CD8-positive, alpha-beta memory T cell (primary cell): ENCODE measurements at places on chromosomes 4 and X.

DNA sequence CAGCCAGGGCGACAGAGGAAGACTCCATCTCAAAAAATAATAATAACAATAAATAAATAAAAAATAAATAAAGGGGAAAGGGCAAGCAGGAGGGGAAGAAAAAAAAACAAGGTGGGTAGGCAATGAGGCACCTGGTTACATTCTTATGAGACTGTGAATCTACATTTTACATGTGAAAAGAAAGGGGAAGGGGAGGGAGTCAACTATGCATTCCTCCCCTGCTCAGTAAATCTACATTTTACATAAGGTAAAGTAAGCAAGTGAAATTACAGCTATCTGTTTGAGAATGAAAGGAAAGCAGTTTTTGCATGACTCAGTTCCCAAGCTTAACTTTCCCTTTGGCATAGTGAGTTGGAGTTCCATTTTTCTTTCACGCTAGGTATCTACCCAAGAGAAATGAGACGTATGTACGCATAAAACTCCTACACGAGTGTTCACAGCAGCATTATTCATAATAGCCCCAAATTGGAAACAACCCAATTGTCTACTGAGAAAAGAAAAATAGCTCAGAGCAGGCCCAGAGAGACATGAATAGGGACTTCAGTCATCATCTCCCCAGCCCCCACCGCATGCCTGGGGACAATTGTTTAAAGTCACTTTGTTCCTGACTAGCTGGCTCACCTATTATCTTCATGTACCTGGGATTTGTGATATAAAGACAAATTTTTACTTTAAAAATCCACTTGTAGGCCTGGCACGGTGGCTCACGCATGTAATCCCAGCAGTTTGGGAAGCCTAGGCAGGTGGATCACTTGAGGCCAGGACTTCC, 52.4 kb downstream of the DDX3X start:
- no peak for DNase-seq

- no peak for DNase-seq
Observed at GRCh38 chr4:119774840-119775239, 146.2 kb upstream of the PDE5A start.

DNA sequence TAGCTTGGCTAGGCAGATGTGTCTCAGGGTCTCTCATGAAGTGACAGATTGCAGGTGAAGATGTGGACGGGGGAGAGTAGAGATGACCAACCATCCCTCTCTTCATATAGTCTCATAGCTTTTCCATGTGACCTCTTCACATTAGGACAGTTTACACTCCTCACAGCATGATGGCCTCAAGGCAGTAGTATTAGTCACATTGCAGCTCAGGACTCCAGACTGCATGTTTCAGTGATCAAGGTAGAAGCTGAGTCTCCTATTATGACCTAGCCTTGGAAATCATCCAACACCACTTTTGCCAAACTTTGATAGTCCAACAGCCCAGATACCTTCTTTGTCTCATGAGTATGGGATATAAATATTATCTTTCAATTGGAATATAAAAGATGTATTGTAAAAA, 147.7 kb downstream of the GASK1B start:
- no peak for DNase-seq

- DNase-seq, result no peak
Observed at GRCh38 chr4:155241225-155241624, 32.8 kb downstream of the NPY2R start.

GRCh38 chrX:21295246-21295820, 78.9 kb upstream of the CNKSR2 start:
- no peak for DNase-seq

DNA sequence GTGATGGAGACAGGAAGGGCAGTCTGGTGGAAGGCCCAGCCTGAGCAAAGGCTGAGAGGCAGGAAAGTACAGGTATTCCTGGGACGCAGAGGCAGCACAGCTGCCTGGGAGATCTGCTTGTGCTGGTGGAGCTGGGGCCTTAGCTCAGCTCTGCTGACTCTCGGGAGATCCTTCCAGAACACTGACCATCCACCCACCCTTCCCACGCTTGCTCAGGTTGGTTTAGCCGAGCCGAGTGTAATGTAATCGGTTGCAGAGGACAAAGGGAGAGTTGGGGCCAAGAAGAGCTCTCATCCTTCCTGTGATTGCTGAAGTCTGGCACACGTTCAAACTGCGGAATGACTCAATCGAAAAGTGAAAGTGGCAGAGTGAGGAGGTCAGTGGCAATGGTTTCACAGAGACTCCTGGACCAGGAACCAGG, 43.1 kb upstream of the GPR78 start:
- no peak for DNase-seq

- no peak for DNase-seq
Observed at GRCh38 chr4:186169333-186169944, 21.9 kb upstream of the CYP4V2 start.

DNA sequence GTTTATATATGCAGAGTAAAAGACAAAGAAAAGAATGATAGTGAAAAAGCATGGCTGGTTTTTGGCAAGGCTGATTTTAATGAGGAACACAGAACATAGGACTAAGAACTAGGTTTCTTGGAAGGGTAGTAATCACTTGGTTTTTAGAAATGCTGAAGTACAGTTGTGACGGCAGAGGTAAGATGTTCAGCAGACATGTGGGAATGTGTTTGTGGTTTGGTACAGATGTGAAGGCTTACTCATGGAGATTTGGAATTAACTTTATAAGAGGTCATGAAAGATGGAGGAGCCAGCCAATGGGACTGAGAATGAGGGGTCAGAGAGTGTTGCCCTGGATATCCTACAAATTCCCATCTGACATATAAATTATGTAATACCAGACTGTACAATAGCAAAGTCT, 243.6 kb downstream of the NPFFR2 start:
- no peak for DNase-seq

DNA sequence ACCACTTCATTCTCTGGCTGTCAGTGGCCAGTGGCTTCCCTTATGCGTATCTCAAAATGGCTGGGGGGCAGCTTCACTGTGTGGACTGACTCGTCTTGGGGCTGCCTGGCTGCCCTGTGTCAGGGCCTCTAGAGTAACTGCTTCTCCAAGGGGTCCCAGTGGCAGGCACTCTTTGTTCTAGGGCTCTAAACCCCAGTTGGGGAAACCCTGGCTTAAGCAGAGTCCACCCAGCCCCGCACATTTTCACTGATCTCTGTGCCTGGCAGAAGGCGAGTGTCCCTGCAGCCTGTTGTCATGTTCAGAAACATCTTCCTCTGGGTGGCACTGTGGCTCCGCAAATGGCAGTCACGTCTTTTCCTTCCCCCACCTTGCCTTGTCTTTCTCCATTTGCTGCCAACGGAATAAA, 59.7 kb downstream of the NBDY start:
- no peak for DNase-seq
